ELF-1 (cell line): ENCODE measurements at places on chromosomes 5 and 9.
A peak's percentile ranks its signal among the peaks of the same experiment; 100 is the strongest.

DNA sequence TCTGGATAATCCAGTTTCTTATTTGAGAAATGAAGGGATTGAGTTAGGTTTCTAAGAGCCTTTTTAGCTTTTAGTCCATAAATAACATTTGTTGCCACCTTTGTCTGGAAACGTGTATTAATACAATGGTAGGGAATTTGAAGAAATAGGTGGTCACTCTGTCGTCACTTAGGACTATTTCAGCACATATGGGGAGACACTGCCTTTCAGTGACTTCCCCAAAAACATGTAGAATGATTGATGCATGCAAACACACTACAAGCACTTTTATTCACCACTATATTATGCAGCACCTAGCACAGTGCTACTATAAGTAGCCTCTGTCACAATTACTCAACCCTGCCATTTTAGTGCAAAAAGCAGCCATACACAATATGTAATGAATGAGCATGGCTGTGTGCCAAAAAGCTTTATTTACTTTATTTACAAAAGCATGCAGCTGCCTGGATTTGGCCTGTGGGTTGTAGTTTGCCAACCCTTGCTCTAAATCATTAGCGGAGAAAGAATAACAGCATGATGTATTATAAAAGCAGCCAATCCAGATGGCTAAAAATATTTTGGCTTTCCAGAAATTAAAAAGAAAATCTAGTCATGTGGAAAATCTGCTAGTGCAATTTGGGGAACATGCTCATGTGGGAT lies 154.2 kb upstream of the HMHB1 start:
- DNase-seq, result no peak

DNA sequence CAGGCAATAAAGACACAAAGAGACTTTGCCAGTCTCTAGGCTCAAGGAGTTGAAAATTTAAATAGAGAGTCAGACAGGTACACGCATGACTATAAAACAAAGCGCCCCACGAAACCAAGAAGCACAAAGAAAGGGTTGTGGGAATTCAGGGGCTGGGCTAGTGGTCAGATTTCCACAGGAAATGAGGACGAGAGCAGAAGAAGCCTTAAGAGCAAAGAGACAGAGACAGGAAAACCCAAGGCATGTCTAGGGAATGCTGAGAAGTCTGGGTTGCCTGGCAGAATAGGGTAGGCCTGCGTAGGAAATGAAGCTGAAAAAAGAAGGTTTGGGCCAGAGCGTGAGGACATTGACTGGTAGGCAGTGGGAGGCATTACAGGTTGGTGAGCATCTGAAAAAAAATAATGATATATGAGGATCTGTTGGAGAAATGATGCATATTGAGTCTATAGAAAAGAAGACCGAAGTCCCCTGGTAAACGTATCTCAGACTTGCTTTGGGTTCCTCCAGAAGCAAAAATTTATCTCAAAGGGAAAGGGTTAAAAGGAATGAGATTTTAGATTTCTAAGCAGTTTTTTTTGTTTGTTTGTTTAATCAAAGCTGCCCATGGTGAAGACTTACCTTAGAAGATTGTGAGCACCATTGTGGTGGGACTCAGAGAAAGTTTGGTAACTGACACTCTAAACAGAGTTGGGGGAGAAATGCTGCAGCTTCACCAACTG lies 51.8 kb downstream of the SLC1A3 start:
- DNase-seq, result no peak

DNA sequence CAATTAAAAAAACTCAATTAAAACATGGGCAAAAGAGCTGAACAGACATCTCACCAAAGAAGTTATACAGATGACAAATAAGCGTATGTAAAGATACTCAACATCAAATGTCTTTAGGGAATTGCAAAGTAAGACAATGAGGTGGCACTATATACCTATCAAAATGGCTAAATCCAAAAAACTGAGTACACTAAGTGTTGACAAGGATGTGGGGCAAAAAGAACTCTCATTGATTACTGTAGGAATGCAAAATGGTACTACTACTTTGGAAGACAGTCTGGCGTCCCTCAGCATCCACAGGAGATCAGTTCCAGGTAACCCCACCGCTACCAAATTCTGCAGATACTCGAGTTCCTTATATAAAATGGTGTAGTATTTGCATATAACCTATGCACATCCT lies 198.1 kb downstream of the DAB2IP start:
- no peak for DNase-seq

DNA sequence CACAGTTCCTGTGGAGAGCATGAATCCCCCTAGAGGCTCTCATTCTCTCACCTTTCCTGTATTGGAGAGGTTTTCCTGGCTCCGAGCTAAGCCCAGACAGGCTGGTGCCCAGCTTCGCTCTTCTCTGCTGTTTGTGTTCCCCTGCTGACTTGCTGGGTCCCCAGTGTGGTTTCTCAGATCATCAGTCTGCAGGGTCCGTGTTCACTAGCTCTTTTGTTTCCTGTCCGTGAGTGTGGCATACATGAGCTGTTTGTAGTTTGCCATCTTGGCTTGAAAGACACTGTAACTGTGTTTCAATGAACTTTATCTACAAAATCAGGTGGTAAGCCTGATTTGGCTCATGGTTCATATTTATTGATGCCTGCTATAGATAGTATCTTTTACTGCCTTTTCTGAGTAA lies 23.8 kb downstream of the LOX start:
- DNase-seq, result no peak

DNA sequence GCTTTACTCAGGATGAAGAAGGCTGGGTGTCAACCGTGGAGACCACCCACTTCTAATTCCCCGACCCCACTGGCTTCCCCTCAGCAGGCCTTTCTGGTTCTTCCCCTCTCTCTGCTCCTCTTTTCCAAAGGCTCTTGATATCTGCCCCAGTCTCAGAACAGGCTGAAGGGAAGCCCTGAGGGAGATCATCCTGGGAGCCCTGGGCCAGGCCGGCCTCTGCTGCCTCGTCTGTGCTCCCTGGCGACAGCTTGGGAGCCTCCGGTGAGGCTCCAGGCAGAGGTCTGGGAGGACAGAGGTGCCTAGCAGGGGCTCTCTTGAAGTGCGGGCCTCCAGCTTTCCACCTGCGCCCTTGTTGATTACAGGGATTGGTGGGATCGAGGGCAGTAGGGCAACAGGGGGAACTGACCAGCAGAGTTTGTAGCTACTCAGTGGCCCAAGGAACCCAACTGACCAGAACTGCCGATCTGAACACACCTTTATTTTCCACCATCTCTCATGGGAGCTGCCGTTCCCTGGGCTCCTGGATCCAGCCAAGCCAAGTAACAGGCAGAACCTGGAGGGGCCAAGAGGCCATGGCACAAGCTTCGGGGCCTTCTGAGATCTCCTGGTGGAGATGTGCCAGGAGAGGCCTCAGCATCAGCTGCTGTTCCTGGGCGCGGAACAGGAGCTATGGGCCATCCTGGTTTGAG lies 198.5 kb downstream of the CACNA1B start:
- DNase-seq, result no peak

- peak; percentile 60 for DNase-seq
These were observed 233.3 kb upstream of the GRAMD2B start for GRCh38 chr5:126189862-126190261.
